ENCODE measurements at places on chromosomes 7 and 10. TPM values are rescaled to one million over a fixed set of nuclear protein-coding genes. Genes with fewer than 3 reads are reported as not detected.

The ITGA8 gene
- total RNA-seq = 1.3 TPM

The EIF5AL1 gene
- 0.18 TPM for total RNA-seq

The ZP3 gene
- 2.1 TPM for total RNA-seq

The FKBP6 gene
- not detected for total RNA-seq

The GPNMB gene
- 58.6 TPM for total RNA-seq

The SLC18A3 gene
- total RNA-seq = not detected

The MRLN gene
- total RNA-seq = not detected

The ADIRF gene
- total RNA-seq = 110 TPM

The CYP3A5 gene
- total RNA-seq = 0.28 TPM

The ACTL6B gene
- not detected for total RNA-seq

The GIMAP6 gene
- 0.14 TPM for total RNA-seq

The ZMYND11 gene
- 61.0 TPM for total RNA-seq
